ENCODE measurements at places on chromosomes 5 and 9.

- DNase-seq: peak; percentile 20
Measured at GRCh38 chr5:1108023-1108864, 3.6 kb downstream of the SLC12A7 start.

- no peak for DNase-seq
Measured at GRCh38 chr5:149497357-149497756, 53.9 kb downstream of the CSNK1A1 start.

GRCh38 chr5:55289808-55290207 lies 17.7 kb downstream of the DHX29 start:
- no peak for DNase-seq

- DNase-seq: no peak
Measured at GRCh38 chr9:70746316-70746715, 331.9 kb upstream of the KLF9 start.

GRCh38 chr9:116945817-116946216 lies 258.7 kb downstream of the TRIM32 start:
- DNase-seq: no peak

DNA sequence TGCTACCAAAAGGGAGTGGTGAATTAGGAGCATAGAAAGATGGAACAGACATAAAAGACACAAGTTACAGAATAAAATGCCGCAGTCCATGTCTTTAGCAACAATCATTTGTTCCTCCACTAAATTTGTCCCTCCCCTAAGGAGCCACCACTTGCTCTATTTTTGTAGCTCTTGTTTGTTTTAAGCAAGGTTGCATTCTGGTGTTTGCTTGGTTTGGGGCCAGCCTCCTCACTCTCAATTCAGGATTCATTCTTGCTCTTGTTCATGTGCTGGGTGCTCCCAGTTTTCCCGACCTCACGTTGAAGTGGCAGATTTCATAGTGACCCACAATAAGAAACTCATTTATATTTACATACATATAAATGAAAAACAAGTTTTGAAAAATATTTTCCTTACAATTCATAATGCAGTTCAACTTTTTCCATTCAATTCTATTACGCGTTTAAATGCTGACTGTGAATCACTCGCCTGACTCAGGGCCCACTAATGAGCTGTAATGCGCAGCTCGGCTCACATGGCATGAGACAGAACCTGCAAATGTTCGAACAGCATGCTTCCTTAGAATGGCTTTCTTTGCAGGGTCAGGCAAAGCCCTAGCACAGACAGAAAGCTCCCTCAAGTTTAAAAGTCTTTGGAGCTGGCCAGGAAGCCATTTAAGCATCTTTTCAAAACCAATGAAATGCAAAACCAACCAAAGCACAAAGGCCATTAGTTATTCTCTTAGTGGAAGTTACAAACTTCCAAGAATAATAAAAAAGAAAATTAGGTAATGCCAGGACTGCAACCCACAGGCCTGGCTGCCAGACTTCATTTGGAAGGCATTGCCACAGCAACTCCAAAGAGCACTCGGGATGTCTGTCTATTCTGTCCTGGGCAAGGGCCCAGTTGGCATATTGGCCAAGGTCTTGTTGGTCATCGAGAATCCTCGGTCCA lies 41.7 kb downstream of the RETREG1 start:
- DNase-seq: no peak

DNA sequence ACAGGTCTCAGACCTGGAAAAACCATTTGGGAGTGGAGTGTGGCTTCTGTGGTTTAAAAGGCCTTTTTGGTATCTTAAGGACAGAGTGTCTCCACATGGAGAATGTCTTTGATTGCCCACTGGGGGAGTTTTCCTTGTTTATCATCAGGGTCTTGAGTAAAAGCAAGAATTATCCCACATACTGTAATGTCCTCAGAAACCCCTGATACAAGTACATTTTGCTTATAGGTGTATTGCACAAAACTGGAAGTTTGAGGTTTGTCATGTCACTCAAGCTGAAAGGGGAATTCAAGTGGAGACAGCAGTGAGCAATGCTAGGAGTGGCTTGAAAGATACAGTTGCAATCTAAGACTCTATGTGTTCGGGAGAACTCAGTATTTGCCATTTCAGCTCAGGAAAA lies 62.7 kb upstream of the GRAMD2B start:
- no peak for DNase-seq

GRCh38 chr5:73436535-73437100 lies 12.0 kb downstream of the FOXD1 start:
- DNase-seq: no peak

DNA sequence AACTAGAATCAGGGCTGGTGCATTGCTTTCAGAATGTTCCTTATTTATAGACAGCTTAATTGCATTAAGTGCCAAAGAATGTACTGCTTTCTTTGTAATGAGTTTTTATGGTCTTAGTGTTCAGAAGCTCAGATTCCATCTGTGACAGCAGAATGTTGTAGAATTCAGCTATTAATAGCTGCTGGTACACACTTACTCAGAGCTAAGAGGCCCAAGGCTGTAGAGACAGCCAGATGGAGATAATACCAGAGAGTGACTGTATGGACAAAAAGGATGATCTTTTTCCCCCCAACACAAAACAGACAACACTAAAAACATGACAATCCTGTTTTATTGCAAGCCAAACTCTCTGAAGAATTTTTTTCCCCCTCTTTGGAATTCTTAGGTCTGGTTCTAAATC lies 50.2 kb downstream of the PPP2R2B start:
- DNase-seq: no peak

DNA sequence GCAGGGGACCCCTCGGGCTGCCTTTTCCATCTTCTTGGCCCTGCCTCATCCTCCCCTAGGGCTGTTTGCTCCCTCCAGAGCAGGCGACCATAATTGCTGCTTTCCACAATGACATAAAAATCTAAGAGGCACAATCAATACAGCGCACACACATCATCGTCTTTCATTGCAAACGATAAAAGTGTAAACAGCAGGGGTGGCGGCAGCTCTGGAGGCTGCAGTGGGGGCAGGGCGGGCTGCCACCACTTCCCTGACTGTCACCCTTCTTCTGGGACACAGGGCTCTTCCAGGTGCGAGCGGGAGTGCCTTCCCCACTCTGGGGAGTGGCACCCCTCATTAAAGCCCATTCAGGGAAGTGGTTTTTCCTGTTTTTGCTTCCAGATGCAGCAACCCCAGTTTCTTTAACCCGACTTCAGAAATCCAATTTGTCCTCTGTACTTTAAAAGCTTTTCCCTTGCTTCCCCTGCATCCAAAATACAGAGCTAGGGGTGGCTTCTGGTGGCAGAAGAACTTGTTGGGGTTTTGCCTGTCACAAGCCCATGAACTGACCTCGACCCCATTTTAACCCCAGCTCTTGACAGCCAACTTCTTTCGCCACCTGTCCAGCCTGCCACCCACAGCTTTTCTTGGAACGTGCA lies 45.7 kb downstream of the TSPAN17 start:
- no peak for DNase-seq

- no peak for DNase-seq
Measured at GRCh38 chr5:14672082-14672481, 7.6 kb downstream of the OTULIN start.

GRCh38 chr5:52853650-52854049 lies 65.9 kb downstream of the ITGA1 start:
- DNase-seq: no peak

- no peak for DNase-seq
Measured at GRCh38 chr5:73770172-73771025, 144.4 kb downstream of the ARHGEF28 start.

- no peak for DNase-seq
Measured at GRCh38 chr9:76630916-76631315, 133.3 kb upstream of the PCA3 start.

- DNase-seq: no peak
Measured at GRCh38 chr5:137734331-137734730, 1.6 kb downstream of the KLHL3 start.

- no peak for DNase-seq
Measured at GRCh38 chr9:125513303-125513667, 193.7 kb downstream of the MAPKAP1 start.

DNA sequence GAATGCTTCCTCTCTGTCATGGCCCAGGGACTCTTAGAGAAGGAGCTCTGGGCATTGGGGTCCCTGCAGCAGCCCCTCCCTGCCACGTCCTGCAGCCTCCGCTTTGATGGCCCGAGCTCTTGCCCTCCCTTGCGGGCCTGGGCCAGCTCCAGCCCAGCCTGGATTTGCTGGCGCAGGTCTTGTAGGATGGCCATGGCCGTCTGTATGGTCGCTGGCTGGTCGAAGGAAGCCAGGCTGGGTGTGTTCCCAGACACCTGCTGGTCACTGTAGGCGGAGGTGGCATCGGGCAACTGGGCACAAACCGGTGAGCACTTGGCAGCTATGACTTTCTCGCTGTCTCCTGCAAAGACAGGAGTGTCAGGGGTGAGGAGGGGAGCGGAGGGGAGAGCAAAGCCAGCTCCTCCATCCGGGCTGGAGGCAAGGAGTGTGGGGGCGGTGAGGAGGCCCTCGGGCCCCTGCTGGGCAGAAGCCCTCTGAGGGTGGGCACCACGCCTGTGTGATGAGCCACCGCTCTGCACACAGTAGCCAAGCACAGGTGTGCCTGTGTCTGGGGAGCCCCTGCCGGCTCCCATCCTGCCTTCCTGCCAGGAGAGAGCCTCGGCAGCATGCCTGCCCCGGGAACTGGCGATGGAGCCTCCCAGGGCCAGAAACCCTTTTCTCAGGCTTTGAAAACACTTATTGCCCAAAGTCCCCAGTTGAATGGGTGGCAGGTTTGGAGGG lies 12.4 kb downstream of the CCDC187 start:
- DNase-seq: no peak

DNA sequence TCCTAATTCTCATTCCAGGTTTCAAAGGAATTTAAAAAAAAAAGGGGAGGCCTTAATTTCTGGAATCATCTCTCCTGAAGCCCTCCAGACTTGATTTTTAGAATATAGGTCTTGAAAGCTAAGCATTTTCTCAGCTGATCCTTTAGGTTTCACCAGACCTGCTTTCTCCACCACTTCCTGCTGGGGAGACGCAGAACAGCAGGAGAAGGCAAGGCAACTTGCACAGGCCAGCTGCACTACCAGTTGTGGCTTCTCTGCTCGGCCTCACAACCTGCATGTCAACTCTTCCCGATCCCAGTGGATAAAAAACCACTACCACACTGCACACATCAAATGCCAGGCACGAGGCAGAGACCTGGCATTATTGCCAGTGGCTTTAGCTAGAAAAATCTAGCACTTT lies 119.8 kb downstream of the SIL1 start:
- DNase-seq: no peak

DNA sequence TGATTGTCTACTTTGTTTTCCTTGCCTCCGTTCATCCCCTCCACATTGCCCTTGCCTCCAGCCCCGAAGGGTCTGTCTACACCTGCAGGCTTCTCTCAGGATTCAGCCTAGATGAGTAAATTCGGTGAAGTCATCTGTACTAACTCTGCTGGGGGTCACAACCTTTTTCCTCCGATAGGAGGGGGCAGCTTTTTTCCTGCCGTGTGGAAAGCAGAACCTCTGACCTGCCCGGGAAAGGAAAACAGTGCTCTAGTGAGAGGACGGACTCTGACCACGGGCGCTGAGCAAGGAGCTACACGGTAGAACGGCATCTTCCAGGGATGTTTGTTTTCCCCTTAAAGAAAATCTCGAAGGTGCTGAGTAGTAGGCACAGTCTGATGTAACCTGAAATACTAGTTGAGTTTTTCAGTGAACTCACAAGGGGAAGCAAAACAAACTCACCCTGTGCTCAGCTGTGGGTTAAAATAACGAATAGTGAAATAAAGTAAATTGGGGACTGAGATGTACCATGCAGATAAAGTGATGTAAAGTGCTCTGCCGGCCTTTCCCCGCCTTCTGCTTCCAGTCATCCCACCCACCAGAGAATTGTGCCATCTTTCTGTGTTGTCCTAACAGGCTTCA lies 281.8 kb downstream of the AOPEP start:
- no peak for DNase-seq

- no peak for DNase-seq
Measured at GRCh38 chr9:133975511-133975910, 16.6 kb downstream of the VAV2 start.

DNA sequence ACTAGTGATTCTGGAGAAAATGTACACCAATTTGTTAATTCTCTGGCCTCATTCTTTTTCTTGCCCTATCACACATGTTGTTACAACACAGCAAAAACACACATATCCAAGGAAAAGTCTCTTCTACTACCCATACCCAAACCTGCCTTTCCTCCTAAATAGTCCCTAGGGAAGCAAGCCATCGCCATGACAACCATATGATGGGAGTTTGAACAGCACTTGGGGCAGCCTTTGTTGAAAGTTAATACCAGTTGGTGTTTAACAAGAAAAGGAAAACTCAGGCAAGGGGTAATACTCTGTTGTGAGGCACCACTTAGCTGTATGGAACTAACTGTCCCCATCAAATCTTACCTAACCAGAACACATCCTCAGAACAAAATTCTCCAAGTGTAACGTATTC lies 1.7 kb downstream of the TRPM3 start:
- no peak for DNase-seq

DNA sequence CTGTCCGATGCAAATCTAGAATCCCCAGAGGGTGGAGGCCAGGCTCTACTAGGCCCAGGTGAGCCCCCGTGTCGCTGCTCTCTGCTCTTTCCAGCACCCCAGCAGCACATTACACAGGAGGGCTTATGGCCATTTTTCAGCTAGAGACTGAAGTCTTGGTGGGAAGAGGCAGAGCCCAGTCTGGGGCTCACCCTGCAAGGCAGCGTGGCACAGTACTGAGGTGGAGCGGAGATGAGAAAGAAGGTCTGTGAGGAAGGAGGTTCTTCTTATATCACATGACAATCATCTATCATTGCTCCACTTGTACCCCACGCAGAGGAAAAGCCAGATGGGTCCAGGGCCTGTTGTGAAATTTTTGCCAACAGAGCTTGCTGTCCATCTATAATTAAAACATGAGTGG lies 10.0 kb upstream of the KIF12 start:
- DNase-seq: no peak

DNA sequence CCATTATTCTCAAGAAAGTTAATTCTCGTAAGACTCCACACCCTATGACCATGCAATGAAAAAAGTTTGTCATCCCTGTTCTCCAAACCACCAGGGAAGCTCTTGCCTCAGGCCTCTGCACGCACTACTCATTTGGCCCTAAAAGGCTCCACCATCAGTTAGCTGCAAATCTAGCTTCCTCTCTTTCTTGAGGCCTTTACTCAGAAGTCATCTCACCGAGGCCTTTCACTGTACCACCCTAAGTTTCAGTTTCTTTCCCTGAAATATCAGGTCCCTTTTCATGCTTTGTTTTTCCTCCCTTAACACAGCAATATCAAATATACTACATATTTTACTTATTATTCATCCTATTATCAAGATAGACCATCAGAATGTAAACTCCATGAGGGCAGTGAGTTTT lies 39.1 kb downstream of the OXCT1 start:
- no peak for DNase-seq
